ENCODE measurements at places on chromosomes 11 and 22. TPM values are rescaled to one million over a fixed set of nuclear protein-coding genes. Genes with fewer than 3 reads are reported as not detected.

The NXPE2 gene
- total RNA-seq = 0.18 TPM

The MYH9 gene
- 61.9 TPM for total RNA-seq

The ALDH3B1 gene
- total RNA-seq = 5.4 TPM

- H3K36me3 ChIP-seq = no peaks in the 10 kb centered on the region
- peaks cover 19% of the 10 kb centered on the region for H3K4me1 ChIP-seq
- H3K4me3 ChIP-seq = no peak overlapping the region
- no peak overlapping the region for H3K27ac ChIP-seq
Measured at GRCh38 chr11:77193911-77194830, 66.1 kb downstream of the MYO7A start.

Data from muscle of leg (tissue), 16 donors.